H1 (cell line): ENCODE measurements at places on chromosomes 5 and 9. TPM values are rescaled to one million over a fixed set of nuclear protein-coding genes. Genes with fewer than 3 reads are reported as not detected.

SMC2 gene
- polyA plus RNA-seq: 4.2 and 7.5 TPM in 2 replicates

GNA14 gene
- polyA plus RNA-seq: 3.8 and 6.3 TPM in 2 replicates

SLC6A18 gene
- polyA plus RNA-seq: 0.03 TPM in 1 of 2 replicates, not detected in the other

- DNase-seq: no peak
Measured at GRCh38 chr9:20200991-20201431, 412.2 kb upstream of the SLC24A2 start.

GRCh38 chr5:68398146-68398812 lies 182.7 kb downstream of the PIK3R1 start:
- no peak for DNase-seq

- no peak for DNase-seq
Measured at GRCh38 chr9:91903126-91903911, 46.7 kb downstream of the ROR2 start.

- DNase-seq: no peak
Measured at GRCh38 chr9:130896233-130897014, at the start of gene QRFP. QRFP (minus strand) TSS chr9:130896812; CDS start chr9:130893838, 2,974 bp downstream.

DNA sequence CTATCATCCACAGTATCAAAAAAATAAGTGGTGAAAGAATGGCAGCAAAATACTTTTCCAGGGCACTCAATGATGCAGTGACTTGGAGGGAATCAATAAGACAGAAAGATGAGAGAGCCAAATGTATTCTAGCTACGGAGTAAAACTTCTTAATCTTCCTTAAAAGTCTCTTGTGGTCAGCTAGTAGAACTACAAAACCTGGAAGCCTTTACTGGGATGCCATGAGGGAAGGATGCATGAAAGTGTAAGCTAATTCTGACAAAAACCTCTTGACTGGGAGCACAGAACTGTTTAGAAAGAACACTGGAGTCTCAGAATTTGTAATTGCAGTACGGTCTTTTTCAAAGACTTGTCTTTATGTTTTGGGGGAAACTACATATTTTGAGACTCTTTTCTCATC lies 432.8 kb upstream of the PTPRD start:
- no peak for DNase-seq
